CMK (cell line): ENCODE measurements at places on chromosomes 11 and 22.

GRCh38 chr11:116980136-116980793 is 118.0 kb downstream of the SIK3 start:
- no peak for DNase-seq

- no peak for DNase-seq
Observed at GRCh38 chr11:95123556-95123955, 33.9 kb downstream of the ENDOD1 start.

GRCh38 chr11:107430525-107430924 is 27.1 kb downstream of the CWF19L2 start:
- DNase-seq, result no peak

GRCh38 chr11:130806746-130807145 is 109.5 kb downstream of the SNX19 start:
- DNase-seq, result no peak

DNA sequence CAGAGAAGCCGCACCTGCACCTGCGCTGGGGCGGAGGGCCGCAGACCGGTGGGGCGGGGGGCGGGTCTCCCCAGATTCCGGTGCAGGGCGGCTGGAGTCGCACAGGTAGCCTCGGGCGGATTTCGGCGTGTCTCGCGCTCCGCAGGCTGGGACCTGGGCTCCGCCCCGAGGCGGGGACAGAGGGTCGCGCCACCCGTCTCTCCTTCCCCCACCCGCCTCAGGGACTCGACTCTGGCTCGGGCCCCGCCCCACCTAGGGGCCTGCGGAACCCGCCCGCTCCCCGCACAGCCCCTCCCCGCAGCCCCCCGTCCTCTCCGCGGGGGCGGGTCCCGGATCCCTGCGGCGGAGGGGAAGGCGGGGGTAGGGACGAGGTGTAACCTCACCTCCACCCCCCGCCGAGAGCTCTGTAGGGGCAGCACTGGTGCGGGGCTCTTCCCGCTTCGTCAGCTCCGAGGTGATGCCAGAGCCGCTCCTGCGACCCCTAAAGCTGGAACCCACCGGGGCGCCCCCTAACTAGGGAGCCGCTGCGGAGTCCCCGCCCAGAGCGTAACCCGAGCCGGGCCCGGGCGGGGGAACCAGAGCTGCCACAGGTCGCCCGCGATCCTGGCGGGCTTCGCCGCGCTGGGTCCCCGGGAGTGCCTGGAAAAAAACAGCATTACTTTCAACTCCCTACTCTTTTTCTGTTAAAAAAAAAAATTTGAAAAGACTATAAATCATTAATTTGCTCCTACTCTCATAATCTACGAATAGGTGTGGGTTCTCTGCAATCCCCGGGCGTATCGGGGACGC is at the start of gene SLC29A2:
TSS of gene SLC29A2 (minus strand) at position 134 of the 789 bp plus-strand sequence. CDS start 169 bp downstream, outside the sequence.
- DNase-seq, result peak; percentile 84

DNA sequence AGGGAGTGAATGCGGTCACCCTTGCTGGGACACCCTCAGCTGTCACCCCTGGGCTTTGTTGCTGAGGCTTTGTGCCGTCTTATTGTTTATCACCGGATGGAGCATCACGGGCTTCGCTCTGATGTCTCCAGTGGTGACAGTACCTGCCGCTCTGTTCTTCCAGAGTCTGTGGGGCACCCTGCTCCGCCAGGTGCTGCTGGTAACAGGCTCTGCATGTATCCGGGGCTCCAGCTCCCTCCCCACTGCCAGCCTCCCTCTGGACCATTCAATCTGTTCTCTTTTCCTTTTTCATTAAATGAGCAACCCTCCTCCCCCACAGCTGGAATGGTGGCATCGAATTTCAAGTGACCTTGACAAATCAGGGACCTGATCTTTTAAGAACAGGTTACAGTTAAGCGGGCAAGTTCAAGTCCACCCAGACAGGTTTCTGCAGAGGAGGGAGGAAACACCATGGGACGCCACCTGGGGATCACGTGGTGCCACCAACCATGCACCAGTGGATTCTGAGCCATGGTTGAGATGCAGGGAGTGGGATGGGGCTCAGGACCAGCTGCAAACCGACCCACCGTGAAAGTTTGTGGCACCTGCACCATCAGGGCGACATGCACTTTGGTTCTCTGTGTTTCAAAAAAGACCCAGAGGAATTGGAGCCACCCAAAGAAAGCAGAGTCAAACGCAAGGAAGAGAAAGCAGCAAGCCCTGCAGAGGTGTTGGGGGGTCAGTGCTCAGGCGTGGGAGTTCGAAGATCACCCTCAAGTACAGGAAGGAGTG is 89.3 kb downstream of the BCR start:
- no peak for DNase-seq

GRCh38 chr11:12587333-12587991 is 86.8 kb upstream of the TEAD1 start:
- no peak for DNase-seq

- no peak for DNase-seq
Observed at GRCh38 chr11:76216536-76217325, 10.4 kb upstream of the WNT11 start.

DNA sequence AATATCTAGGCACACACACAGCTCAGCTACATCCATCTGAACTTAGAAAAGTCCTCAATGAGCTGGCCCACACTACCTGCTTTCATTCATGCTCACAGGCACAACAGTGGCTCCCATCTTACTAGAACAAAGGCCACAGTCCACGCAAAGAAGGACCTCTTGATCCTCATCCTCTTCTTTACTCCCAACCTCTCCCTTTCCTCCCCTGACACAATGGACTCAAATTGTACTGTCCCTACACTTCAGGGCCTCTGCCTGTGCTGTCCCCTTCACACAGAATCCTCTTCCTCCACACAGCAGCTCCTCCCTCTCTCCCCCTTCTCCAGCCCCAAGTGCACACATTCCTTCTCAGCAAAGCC is 12.7 kb downstream of the SMCO4 start:
- no peak for DNase-seq

DNA sequence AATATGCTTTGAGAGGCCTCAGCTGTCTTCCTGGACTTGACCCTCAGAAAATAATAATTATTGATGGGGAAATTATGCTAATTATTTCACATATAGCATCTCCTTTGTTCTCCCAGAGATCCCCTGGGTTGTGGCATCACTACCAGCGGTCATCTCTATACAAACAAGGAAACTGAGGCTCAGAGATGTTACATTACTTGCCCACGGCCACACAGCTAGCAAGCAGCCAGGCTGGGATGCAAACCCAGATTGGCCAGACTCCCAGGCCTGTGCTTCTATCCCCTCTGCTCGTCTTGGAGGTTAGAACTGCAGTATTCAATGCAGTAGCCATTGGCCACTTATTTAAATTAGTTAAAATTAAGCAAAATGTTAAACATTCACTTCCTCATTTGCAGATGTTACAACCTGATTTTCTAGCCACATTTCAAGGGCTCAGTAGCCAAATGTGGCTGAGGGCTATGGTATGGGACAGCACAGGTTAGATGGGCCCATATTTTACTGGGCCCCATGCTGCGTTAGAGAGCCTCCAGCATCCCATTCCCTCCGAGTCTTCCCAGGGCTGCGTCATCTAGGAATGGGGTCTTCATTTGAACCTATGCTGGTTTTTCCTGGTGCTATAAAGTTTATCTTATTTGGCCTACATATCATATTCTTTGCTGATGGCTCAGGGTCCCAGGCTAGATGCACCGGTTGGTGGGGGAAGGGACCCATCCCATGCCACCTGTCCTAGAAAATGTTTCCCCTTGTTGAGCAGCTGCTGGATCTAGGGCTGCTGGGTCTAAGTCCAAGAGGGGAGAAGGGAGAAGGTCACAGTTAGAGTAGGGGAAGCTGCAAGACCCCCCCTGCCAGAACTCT is 2.2 kb downstream of the SLC35C1 start:
- DNase-seq, result no peak

- DNase-seq, result no peak
Observed at GRCh38 chr22:42633013-42633412, 7.4 kb downstream of the ATP5MGL start.

GRCh38 chr11:14443638-14444037 is 56.0 kb downstream of the COPB1 start:
- DNase-seq, result no peak

- no peak for DNase-seq
Observed at GRCh38 chr22:36730176-36730858, 26.8 kb upstream of the CACNG2 start.

DNA sequence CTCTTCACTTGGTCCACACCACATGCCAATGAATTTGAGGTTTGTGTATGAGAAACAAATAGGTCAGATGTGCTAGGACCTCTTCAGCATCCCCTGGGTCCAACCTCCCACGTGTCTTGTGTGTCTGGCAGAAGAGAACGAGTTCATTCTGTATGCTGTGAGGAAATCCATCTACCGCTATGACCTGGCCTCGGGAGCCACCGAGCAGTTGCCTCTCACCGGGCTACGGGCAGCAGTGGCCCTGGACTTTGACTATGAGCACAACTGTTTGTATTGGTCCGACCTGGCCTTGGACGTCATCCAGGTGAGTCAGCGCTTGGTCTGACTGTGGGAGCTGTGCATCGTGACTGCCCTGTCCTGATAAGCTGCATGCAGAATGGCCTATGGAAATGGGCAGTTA is 101.0 kb upstream of the SORL1-AS1 start:
- no peak for DNase-seq

- DNase-seq, result no peak
Observed at GRCh38 chr11:19952116-19952605, 208.1 kb downstream of the DBX1 start.

- no peak for DNase-seq
Observed at GRCh38 chr11:68267881-68268240, 3.9 kb downstream of the C11orf24 start.

DNA sequence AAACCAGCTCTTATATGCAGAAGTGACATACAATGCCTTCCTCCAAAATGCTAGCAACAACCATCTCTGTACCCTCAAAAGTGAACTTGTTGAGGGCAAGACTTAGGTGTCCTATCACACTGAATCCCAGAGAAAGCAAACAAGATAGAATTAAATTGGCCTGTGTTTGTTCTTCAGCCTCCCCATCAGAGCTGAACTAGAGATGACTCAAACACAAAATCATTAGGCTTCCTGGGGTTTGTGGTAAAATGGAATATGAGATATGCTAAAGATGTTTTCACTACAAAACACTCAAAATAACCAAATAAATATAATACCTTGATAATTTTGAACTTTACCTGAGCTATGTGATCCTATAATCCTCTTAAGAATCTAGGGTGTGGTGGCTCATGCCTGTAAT is 31.6 kb downstream of the ZNF214 start:
- DNase-seq, result no peak

- DNase-seq, result no peak
Observed at GRCh38 chr11:1167751-1168231, 10.0 kb downstream of the MUC5AC start.

- no peak for DNase-seq
Observed at GRCh38 chr11:8252388-8252787, 11.3 kb downstream of the LMO1 start.

DNA sequence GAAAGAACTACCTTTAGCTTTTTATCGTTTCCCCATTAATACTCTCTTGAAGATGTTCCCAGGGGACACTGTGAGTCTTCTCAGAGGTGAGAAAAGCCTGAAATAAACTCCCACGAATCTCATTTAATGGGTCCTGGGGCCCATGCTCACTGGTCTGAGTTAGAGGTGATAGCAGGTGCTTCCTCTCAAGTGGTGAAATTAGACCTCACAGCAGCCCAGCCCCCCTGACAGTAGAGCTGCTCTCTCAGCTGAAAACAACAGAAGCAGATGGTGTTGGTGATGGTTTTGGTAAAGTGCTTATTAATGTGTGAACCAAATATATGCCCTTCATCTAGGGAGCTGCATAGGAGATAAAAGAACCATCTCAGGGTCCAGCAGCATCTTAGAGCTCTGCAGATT is 76.8 kb upstream of the VPREB1 start:
- no peak for DNase-seq

DNA sequence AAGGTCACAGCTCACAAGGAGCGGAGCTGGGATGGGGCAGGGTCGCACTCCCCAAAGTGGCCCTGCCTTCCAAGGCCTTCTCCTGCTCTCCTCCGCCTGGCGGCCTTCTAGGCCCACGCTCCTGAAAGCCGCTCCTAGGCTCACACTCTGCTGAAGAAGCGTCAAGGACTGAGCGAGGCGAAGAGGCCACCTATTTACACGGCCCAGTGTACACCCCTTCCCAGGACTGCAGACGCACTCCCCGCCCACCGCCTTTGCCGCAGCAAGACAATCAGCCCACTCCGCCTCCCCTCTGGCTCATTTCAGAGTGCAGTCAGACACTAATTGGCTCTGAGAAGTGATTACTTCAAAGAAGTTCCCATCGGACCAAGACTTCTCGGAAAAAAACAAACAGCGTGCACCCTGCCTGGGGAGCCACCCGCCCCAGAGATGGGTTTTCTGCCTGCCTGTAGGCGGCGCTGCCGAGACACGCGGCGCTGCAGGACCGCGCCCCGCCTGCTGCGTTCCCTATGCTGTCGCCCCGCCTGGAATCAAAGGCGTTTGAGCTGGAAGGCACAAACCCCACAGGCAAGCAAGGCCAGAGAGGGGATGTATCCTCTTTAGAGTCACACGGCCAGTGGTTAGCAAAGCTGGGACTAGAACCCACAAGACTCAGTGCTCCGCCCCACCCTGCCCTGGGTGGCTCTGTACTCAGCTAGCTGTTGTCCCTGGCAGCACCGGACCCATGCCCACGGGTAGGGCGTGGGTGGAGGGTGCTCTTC is 414.8 kb downstream of the BUD13 start:
- no peak for DNase-seq

DNA sequence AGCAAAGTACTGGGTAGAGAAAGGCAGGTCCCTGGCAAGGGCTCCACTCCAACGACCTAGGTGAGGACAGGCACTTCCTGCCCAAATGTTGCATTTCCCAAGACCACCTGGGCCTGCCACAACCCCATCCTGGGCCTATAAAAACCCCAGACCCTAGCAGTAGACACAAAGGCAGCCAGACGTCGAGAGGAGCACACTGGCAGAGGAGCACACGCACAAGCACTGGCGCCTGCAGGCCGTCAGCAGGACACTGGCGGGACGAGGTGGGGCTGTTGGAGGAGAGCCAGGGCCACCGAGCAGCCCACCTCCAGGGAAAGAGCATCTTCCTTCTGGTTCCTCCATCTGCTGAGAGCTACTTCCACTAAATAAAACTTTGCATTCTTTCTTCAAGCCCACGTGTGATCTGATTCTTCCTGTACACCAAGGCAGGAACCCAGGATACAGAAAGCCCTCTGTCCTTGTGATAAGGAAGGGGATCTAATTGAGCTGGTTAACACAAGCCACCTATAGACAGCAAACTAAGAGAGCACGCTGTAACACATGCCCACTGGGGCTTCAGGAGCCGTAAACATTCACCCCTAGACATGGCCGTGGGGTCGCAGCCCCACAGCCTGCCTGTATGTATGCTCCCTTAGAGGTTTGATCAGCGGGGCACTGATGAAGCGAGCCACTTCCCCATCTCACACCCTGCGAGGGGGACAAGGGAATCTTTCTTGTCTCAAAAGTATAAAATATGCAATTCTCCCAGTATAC is 89.7 kb upstream of the MTMR2 start:
- DNase-seq, result no peak

GRCh38 chr11:74325649-74326645 is 14.5 kb upstream of the P4HA3 start:
- no peak for DNase-seq

- no peak for DNase-seq
Observed at GRCh38 chr11:84249344-84250135, 963.4 kb upstream of the CCDC90B start.

GRCh38 chr11:130476200-130476921 is 27.9 kb downstream of the ADAMTS15 start:
- DNase-seq, result no peak
